DMS53 (cell line): ENCODE measurements at places on chromosomes 16 and 17.
A peak's percentile ranks its signal among the peaks of the same experiment; 100 is the strongest.

DNA sequence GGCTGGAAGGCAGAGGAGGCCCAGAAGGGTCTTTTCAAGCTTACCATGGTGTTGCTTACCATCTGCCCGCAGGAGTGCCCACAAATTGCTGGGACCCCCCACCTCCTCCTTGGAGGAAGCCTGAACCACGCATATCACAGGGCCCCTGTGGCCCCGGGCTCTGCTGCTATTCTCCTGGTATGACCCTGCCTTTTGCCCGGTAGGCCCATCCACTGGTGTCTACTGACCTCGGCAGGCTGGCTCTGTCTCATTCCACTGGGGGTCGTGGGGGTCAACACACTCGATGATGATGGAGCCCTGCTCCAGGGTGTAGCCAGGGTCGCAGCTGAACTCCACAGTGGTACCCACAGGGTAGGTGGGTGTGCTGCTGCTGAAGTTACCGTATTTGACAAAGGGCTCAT, 8.2 kb upstream of the PHF12 start:
- no peak for DNase-seq

DNA sequence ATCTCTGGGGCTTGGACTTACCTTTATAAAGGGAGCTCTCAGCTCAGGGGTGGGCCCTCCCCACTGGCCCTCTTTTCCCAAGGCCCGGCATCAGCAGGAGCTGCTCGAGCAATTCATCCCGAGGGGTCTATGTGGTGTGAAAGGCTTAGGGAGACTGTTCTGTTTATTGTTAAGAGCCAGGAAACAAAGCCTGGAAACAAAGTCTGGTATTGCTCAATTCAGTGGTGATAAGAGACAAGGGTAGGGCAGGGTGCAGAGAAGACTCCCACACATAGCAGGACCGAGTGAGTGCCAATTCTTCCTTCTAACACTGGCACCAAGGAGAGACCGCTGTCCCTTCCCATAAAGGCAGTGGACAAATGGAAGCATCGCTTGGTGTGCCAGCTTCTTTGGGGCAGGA, 750.7 kb downstream of the KCNJ18 start:
- no peak for DNase-seq

DNA sequence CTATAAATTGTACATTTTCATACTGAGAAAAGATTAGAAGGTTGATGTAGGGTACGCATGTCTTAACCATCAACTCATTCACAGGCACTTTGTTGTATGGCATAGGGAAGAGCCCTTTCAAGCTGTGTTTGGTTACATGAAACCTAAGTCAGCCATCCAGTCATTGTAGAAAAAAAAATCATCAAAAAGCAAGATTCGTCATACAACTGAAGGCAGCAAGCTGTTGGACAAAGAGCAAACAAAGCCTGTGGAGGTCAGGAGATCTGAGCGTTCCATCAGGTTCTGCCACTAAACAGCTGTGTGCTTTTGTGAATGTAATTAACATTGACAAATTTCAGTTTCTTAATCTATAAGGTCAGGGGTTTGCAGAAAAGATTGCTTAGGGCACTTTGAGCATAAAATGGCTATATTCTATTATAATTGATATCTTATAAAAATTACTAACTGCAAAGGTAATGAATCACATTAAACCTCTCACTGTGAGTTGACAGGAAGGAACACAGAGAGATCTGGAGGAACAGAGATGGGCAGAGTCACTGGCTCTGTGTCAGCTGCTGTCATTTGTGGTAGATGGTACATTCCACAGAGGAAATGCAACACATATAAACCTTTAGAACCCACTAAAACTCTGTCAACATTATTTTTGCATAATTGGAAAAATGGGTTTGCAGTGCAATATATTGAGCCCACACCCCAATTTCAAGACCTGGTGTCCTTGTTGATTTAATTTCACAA, 66.3 kb upstream of the MYOCD start:
- DNase-seq = no peak

DNA sequence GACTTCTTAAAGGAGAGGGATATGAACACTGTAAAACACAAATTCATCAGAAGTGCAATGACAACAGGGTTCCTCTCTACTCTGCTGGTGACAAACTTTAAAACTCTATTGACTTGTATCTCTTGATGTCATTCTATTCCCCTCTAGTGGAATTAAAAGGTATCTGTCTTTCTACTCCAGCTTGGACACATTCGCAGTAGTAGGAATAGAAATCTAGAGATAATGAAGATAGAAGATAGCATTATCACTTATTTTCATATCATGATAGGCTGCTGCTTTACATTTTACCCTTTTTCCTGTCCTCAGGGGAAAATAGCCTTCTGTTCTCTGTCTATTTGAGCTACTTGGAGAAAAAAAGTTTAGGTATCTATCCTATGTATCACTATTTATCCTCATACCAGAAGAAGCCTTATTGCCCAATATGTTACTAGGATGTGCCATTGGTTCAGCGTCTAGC, 209.6 kb upstream of the CACNG5 start:
- DNase-seq = peak; percentile 77

DNA sequence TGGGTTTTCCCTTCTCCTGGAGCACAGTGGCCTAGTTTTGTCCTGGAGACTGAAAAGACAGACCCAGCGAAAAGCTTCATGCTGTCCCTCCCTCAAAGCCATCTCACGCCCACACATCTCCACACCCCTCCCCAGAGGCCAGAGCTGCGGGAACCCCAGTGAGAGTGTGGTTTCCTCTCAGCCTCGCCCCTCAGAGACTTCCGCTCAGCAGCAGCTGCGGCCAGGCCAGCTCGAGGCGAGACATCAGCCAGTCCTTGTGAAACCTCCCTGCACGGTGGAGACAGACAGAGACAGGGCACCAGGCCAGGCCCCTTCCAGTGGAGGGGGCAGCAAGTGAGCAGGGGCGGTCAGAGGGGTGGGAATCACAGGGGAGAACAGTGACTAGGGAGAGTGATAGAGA, 77.0 kb upstream of the TNRC6C start:
- no peak for DNase-seq

- DNase-seq = no peak
Measured at GRCh38 chr17:41793784-41794539, 7.5 kb upstream of the JUP start.

DNA sequence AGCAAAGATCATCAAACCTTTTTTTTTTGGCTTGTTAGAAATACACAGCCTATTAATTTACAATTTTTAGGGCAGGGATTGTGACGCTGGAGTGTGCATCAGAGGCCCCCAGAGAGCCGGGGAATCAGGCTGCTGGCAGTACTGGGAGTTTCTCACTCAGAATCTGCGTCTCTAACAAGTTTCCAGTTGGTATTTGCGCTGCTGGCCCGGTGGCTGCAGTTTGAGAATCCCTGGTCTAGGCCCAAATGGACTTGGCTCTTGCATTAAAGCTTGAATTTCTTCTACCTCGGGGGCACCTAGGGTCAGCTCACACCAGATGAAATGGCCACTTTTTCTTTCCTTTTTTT, 150.9 kb upstream of the CIBAR2 start:
- DNase-seq = no peak
